Kidney glomerular epithelial cell (primary cell): ENCODE measurements at places on chromosomes 5 and 9.

GRCh38 chr5:14097998-14098471, 45.1 kb upstream of the TRIO start:
- no peak for DNase-seq

GRCh38 chr5:124410539-124411488, 335.6 kb downstream of the ZNF608 start:
- DNase-seq = no peak

- no peak for DNase-seq
These were observed 17.6 kb downstream of the C9orf43 start for GRCh38 chr9:113428062-113428615.

DNA sequence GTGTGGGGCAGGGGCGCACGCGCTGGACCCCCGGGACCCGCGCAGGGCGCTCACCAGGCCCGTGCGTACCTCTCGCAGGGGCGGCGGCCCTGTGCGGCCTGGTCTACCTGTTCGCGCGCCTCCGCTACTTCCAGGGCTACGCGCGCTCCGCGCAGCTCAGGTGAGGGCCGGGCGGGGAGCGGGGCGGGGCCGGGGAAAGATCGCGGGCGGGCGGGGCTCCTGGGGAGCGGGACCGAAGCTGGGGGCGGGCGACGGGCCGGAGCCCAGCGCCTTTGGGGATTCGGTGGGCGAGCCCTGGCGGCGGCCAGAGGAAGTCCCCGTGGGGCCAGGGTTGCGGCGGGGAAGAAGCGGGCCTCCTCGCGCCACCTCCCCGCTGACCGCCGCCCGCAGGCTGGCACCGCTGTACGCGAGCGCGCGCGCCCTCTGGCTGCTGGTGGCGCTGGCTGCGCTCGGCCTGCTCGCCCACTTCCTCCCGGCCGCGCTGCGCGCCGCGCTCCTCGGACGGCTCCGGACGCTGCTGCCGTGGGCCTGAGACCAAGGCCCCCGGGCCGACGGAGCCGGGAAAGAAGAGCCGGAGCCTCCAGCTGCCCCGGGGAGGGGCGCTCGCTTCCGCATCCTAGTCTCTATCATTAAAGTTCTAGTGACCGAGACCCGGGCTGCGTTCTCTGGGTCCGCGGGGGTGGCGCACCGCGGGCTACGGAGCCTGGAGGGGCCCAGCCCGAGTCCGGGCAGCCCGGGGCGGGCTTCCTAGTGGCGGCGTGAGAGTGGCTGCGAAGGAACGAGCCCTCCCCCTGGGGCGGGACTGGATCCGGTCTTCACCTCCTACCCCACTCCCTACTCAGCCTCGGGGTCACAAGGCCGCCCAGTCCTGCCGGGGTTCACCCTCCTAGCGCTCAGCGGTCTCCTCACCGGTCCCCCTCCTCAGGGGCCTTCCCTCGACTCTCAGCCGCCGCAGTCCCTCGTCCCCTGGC, 2.4 kb downstream of the LTC4S start:
- peak; percentile 78 for DNase-seq
